CD4-positive, alpha-beta T cell treated with Interleukin-12 subunit alpha and Interleukin-12 subunit beta, for 1 hour (primary cell): ENCODE measurements at places on chromosomes 16 and 17.

- DNase-seq: no peak
Measured at GRCh38 chr17:67863624-67864247, 38.4 kb downstream of the BPTF start.

- no peak for DNase-seq
Measured at GRCh38 chr16:75486676-75487313, 8.4 kb downstream of the CHST6 start.

- DNase-seq: no peak
Measured at GRCh38 chr16:72959301-72959996, 88.5 kb downstream of the ZFHX3 start.

DNA sequence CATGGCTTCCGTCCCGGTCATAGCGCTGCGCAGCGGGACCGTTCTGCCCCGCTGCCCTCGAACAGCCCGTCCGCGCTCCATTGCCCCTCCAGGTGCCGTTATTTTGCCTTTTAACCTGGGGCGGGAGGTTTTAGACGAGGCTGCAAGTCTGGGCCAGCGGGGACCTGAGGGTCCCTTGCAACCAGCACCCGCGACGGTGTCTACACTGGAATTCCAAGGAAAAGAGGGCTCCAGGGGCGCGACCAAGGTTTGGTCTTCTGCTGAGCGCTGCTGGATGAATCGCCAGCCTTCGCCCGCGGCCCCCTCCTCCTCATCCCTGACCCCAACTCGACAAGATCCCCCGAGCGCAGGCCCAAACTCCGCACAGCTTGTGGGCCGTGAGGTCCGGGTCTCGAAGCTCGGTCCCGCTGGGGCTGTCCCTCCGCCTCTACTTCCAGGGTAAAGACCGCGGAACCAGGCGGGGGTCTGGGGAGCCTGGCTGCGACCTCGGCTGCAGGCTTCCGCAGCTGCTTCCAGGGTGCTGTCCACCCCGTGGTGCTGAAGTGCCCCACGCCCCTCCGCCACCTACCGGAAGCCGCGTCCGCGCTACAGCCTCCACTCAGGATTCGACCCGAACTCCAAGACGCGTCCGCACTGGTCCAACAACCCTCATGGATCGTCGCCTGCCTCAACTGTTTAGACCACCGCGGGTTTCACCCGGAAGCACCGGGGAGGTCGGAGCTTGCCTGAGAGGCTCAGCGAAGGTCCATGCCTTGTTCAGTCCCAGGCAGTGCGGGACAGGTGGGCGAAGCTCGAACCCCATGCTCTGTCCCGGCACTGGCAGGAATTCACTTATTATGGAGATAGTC, 10.1 kb upstream of the CA4 start:
- DNase-seq: peak; percentile 67

GRCh38 chr16:576197-576822, 6.5 kb downstream of the PIGQ start:
- DNase-seq: no peak

DNA sequence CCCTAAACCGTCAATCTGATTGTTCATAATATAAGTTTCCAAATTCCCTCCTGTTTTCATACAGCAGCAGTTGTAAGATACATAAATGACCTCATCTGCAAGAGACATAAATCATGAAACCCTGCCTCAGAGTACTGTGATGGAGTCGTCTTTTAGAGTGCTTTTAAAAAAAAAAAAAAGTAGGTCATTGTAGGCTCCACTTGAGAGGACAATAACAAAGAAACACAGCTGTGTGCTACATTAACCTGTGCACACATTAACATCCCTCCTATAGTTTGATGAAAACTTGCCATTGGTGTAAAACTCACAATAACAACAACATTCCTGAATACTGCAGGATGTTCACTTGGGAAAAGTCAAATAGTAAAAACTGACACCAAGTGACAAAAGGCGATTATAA, 56.5 kb downstream of the XPO6 start:
- DNase-seq: no peak

- DNase-seq: peak; percentile 60
Measured at GRCh38 chr17:50198026-50198669, 3.3 kb downstream of the COL1A1 start.

DNA sequence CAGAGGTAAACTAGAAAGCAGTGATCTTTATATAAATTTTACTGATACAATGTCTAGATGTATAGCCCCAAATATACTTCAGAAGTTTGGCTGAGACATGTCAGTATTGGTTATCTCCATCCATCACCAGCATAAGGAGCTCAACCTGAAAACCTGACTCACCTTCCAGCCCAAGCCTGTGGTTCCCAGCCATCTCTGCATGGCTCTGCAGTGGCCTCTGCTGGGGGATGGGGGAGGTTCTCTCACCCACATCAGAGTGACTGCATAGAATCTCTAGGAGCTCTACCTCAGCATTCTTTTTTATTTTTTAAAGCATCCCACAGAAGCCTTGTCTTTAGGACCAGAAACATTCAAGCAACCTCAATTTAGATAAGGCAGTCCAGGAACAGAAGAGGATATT, 27.3 kb downstream of the USP7 start:
- peak; percentile 75 for DNase-seq

GRCh38 chr17:46831573-46832330, 13.3 kb upstream of the WNT3 start:
- DNase-seq: no peak

GRCh38 chr17:38322897-38323296, 20.9 kb downstream of the GPR179 start:
- no peak for DNase-seq

- DNase-seq: no peak
Measured at GRCh38 chr17:7285679-7286078, 4.2 kb downstream of the SLC2A4 start.

DNA sequence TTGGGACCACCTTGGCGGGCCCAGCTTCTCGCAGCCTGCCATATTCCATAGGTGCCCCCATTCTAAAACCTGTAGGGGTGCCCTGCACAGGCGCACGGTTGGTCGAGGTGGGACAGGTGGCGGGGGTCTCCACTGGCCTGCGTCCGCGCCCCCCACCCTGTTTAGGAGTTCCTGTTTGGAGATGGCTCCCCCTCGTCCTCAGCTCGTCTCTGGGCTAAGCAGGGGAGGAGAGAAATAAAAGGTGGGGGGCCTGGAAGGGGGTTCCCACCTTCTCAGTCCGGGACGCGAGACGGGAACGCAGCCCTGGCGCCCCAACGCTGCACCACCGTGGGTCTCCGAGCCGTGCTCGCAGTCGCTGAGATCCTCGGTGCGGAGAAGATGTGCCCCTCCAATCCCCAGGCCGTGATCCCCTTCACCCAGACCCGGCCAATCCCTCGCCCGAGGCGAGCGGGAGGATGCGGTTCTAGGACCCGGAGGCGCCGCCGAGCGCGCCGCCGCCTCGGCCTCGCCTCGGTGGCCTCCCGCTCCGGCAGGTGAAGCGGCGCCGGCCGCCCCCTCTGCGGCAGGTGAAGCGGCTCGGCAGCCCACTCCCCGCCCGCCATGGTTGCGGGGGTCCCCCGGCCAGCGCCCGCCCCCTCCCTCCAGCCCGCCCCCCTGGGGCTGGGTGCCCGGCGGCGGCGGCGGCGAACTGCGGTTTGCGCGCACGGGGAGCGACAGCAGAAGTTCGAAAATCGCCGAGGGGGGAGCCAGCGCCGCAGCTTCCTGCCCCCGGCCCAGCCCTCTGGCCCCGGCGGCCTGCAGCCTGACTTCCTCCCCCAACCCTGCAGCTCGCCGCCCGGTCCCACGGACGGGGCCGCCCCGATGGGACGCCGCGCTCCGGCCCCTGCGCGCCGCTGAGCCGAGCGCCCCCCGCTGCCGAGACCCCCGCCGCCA, at the start of gene FMNL1:
Gene FMNL1 (plus strand): TSS at position 805 of the 933 bp plus-strand sequence. CDS start 240 bp downstream, outside the sequence.
- DNase-seq: peak; percentile 74

DNA sequence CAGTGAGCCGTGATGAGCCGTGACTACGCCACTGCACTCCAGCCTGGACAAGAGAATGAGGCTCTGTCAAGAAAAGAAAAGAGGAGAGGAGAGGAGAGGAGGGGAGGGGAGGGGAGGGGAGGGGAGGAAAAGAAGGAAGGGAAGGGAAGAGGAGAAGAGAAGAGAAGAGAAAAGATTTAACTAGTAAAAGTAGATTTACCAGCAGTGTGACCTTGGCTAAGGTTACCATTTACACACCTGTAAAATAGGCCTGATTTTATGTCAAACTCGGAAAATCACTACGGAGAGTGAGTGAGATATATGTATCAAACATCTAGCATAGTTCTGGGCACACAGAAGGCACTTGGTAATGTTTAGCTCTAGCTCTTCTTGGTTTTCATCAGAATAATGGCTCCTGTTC, 109.2 kb downstream of the LYRM1 start:
- DNase-seq: no peak

DNA sequence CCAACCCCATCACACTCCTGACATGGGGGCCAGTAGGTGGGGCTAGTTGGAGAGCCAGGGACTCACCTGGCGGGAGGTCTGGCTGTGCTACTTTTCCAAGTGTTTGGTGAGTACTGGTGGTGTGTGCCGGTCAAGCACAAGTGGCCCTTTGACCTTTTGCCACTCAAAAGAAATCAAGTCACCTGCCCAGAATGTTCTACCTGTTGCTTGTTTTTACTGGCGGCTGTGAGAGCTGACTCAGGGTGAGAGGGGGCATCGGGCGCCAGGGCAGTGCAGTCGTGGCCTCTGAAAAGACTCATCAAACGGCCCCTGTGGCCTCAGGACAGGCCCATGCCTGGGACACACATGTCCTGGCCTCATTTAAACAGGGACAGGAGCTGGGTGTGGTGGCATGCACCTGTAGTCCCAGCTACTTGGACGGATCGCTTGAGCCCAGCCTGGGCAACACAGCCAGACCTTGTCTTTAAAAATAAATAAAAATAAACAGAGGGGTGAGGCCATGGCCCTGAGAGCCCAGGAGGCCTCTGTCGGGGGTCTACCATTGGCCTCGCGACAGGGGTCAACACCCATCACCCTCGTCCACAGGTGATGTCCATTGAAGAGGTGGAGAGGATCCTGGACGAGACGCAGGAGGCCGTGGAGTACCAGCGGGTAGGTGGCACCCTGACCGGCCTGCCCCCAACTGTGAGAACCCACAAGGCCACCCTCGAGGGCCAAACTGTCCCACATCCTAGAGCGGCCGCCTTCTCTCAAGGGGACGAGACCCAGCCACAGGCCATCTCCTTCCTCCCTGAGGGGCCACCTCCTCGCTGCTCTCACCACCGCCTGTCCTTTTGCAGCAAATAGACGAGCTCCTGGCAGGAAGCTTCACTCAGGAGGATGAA, 5.0 kb downstream of the CHMP6 start:
- DNase-seq: no peak

- DNase-seq: no peak
Measured at GRCh38 chr17:4998732-4999429, 1.1 kb downstream of the KIF1C start.

DNA sequence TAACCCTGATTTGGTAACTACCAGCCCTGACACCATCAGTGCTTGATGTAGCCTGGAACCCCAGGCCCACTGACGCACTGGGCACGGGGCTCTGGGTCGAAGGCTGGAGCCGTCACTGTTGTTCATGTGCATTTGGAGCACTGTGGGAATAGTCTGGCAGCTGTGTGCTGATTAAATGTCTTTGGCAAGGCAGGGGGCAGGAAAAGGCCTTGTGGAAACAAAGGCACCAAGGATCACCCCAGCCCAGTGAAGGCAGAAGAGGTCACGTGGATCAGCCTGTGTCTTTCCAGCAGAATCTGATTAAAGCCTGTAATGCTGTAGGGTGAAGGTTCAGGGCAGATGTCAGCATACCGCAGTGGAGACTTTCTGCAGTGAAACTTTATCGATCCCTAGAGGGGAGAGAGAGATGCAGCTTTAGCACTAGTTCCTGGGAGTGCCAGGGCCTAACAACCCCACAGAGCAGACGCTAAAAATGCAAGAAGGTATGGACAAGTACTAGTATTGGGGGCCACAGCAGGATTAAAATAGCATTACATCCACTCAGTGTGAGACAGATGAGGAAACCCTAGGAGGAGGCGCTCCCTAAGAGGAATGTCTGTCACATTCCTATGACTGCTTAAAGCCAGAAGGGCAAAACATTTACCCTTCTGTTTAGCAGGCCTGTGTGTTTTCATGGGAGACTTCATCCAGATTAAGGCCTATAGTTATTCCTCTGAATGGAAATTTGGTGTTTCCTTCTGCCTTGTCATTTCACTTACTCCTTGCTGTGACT, 9.7 kb downstream of the ZNHIT3 start:
- no peak for DNase-seq

DNA sequence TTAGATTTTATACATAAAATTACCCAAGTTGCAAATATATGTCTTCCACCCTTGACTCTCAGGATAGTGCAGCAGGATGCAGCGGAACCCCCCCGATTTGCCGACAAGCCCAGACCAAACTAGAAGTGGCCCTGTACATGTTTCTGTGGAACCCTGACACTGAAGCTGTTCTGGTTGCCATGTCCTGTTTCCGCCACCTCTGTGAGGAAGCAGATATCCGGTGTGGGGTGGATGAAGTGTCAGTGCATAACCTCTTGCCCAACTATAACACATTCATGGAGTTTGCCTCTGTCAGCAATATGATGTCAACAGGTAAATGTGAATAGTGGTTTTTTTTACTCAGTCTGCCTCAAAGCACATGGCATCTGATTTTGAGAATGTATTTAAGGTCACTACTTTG, 70.7 kb downstream of the OMG start:
- DNase-seq: no peak
